Uterus (tissue), 4 donors: ENCODE measurements at places on chromosomes 13 and 19. TPM values are rescaled to one million over a fixed set of nuclear protein-coding genes. Genes with fewer than 3 reads are reported as not detected.

Gene GPR12
- total RNA-seq = not detected

Gene TMEM145
- total RNA-seq = not detected

Gene KMT5C
- 12.5 TPM for total RNA-seq

Gene TTC9B
- not detected for total RNA-seq

Gene CTU1
- total RNA-seq = not detected

DNA sequence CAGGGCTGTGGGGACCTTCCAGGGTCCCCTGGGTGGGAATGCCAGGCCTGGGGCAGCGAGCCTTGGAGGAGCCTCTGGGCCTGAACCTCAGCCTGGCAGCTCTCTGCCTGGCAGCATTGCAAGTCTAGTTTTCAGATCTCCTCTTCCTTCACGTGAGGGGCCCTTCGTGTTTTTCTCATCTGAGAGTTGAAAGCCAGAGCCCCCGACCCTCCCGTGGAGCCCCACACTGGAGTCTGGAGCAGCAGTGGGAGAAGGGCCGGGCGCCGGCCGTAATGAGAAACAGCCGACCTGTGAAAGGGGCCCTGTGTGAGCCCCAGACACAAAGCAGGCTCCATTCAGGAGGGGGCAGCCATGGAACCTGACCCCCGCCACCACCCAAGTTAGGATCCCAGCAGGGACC is 19.3 kb downstream of the TMED1 start:
- peak overlapping the region; percentile 84 for H3K27ac ChIP-seq
- H3K36me3 ChIP-seq = no peaks in the 10 kb centered on the region
- H3K4me1 ChIP-seq = no peaks in the 10 kb centered on the region

- no peaks in the 10 kb centered on the region for H3K27me3 ChIP-seq
- peaks cover 8% of the 10 kb centered on the region for H3K4me1 ChIP-seq
- H3K4me3 ChIP-seq = no peak overlapping the region
- peak overlapping the region; percentile 83 for H3K27ac ChIP-seq
Measured at GRCh38 chr19:56966225-56966696, 125.7 kb upstream of the PEG3 start.

DNA sequence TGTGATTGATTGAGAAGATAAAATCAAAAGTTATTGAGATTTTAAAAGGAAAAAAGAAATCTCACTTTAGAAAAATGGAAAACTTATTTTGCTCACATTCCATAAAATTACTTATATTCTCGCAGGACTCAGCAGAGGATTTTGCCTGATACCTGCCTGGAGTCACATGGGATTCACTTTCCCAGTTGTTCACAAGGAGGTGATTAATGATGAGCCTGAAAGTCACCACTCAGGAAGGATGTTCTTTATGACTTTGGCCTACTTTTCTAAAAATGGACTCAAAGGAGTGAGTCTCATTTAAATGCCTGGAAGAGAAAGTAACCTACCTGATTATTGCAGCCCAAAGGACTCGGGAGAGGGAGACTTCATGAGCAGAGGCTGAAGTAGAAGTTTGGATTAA is 34.5 kb upstream of the FAM216B start:
- DNase-seq = no peak
- H3K27me3 ChIP-seq = no peaks in the 10 kb centered on the region
- H3K27ac ChIP-seq = peak overlapping the region; percentile 60
- no peaks in the 10 kb centered on the region for H3K4me1 ChIP-seq
- no peaks in the 10 kb centered on the region for H3K36me3 ChIP-seq

GRCh38 chr13:99749271-99750019 is 222.1 kb downstream of the ZIC5 start:
- no peaks in the 10 kb centered on the region for H3K36me3 ChIP-seq
- H3K27ac ChIP-seq = no peak overlapping the region
- H3K27me3 ChIP-seq = no peaks in the 10 kb centered on the region
- DNase-seq = no peak
- H3K4me3 ChIP-seq = no peak overlapping the region

DNA sequence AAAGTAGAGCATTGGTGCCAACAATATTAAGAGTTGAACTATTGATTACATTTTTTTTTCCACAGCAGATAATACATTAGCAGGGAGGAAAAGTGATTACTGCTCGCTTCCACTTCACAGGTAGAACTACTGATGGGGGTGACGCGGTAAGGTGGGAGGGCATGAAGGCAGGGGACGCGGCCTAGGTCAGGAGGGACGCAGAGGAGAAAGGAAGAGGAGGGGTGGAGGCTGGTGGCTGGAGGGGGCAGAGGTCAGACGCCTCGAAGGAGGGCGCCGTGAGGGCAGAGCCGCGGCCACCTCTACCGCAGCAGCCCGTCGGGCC is 287 bp upstream of the B3GLCT start:
- no peaks in the 10 kb centered on the region for H3K36me3 ChIP-seq
- H3K4me3 ChIP-seq = peak overlapping the region; percentile 53
- peak overlapping the region; percentile 98 for H3K27ac ChIP-seq
- DNase-seq = no peak

GRCh38 chr13:96860882-96861281 is 133.4 kb downstream of the OXGR1 start:
- no peaks in the 10 kb centered on the region for H3K36me3 ChIP-seq
- H3K4me1 ChIP-seq = no peaks in the 10 kb centered on the region
- no peaks in the 10 kb centered on the region for H3K27me3 ChIP-seq
- DNase-seq = no peak

- no peaks in the 10 kb centered on the region for H3K36me3 ChIP-seq
- no peaks in the 10 kb centered on the region for H3K4me1 ChIP-seq
- peak overlapping the region; percentile 88 for H3K4me3 ChIP-seq
- peak; percentile 44 for DNase-seq
- no peaks in the 10 kb centered on the region for H3K27me3 ChIP-seq
- peak overlapping the region; percentile 80 for H3K27ac ChIP-seq
Measured at GRCh38 chr13:75480671-75481175, 1.2 kb downstream of the TBC1D4 start.

DNA sequence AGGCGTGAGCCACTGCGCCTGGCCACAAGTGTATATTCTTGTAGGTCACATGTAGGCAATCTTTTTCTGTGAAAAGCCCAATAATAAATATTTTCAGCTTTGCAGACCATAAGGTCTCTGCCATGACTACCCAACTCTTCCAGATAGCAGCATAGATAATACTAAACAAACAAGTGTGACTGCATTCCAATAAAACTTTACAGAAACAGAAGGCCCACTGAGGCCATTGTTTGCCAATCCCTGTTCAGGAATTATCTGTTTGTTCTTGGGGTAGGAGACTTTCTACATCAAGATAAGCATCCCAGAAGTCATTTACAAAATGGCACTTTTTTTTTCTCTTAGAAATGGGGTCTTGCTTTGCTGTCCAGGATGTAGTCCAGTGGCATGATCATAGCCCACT is 2.8 kb upstream of the ZNF329 start:
- H3K4me3 ChIP-seq = no peak overlapping the region
- H3K27me3 ChIP-seq = no peaks in the 10 kb centered on the region
- H3K36me3 ChIP-seq = no peaks in the 10 kb centered on the region
- DNase-seq = no peak
- H3K27ac ChIP-seq = no peak overlapping the region

DNA sequence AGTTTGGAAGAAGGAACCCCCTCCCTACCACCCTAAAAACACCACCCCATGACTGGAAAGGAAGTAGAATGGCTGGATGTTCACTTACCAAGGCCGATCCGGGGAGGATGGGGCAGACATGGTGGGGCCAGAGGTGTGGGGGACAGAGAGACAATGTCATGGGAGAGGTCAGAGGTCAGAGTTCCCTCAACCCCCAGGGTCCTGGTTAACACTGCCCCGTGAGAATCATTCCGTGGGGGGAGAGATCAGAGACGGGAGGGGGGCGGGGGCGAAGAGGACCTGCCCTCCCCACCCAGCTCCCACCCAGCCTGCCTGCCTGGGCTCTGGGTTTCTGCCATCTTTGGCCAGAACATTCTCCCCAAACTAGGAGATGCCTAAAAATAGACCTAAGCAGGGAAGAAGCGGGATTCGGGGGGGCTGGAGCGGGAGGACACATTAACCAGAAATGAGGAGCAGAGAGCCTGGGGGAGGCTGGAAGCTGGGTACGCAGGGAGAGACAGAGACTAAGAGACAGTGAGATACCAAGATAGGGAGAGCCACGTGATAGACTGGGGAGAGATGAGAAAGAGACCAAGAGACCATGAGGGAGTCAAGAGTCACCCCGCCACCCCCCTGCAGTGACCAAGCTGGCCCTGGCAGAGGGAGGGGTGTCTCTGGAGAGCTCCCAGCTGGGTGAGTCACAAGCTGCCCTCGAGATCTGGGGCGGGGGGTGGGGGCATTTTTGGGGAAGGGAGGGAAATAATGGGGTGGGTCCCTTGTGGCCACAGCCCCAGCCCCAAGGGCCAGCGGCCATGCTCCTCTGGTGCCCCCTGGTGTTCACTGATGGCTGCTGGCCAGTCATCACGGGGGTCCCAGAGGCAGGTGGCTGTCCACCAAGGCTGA is 6.1 kb upstream of the KANK2 start:
- H3K4me3 ChIP-seq = no peak overlapping the region
- DNase-seq = peak; percentile 98
- no peaks in the 10 kb centered on the region for H3K36me3 ChIP-seq
- peak overlapping the region; percentile 98 for H3K27ac ChIP-seq
- H3K27me3 ChIP-seq = no peaks in the 10 kb centered on the region
- H3K4me1 ChIP-seq = peaks cover 5% of the 10 kb centered on the region

- no peaks in the 10 kb centered on the region for H3K4me1 ChIP-seq
- no peak overlapping the region for H3K27ac ChIP-seq
- no peaks in the 10 kb centered on the region for H3K27me3 ChIP-seq
- no peak for DNase-seq
Measured at GRCh38 chr19:8475005-8475404, 27.4 kb downstream of the PRAM1 start.

GRCh38 chr19:45130888-45131615 is 29.7 kb downstream of the NKPD1 start:
- H3K4me1 ChIP-seq = no peaks in the 10 kb centered on the region
- no peaks in the 10 kb centered on the region for H3K36me3 ChIP-seq
- no peak for DNase-seq
- H3K27ac ChIP-seq = no peak overlapping the region
- H3K4me3 ChIP-seq = no peak overlapping the region
- no peaks in the 10 kb centered on the region for H3K27me3 ChIP-seq

- H3K27ac ChIP-seq = peak overlapping the region; percentile 77
- no peaks in the 10 kb centered on the region for H3K36me3 ChIP-seq
- no peaks in the 10 kb centered on the region for H3K27me3 ChIP-seq
- H3K4me3 ChIP-seq = no peak overlapping the region
- no peaks in the 10 kb centered on the region for H3K4me1 ChIP-seq
Measured at GRCh38 chr19:18660051-18660910, 23.2 kb upstream of the CRTC1 start.

DNA sequence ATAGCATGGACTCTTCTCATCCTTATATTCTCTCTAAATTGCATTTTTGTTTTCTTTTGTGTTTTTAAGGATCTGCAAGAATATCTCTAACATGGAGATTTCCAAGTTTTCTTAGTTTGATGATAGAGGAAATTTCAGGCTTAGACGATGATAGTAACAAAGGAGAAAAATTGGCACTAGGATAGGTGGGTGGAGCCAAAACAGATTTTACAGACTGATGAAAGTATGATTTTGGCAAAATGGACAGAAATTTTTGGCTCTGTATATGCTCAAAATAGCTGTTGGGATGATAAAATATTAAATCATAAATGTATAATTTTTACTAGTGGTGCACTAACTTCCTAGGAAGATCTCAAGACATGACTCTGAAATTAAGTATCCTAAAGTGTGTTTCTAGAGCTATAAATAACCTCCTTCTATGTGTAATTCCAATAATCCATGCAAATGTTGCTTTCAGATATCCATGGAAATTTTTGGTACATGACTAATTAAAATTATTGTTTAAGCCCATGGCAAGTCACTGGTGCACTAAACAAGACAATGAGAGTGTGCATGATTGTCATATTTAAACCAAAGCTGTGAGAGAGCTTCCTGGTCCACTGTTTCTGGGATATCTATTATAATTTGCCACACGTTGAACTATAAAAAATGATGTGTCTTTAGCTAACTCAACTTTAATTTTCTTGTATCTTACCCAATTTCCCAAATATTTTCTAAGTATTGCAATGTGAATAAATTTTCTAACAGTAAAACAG is 55.8 kb upstream of the NBEA start:
- no peak overlapping the region for H3K27ac ChIP-seq
- no peaks in the 10 kb centered on the region for H3K27me3 ChIP-seq

GRCh38 chr19:41351339-41352245 is 2.1 kb downstream of the TGFB1 start:
- H3K27me3 ChIP-seq = no peaks in the 10 kb centered on the region
- peak overlapping the region; percentile 90 for H3K27ac ChIP-seq
- peak overlapping the region; percentile 65 for H3K4me3 ChIP-seq

GRCh38 chr19:48501494-48502349 is 9.9 kb downstream of the LMTK3 start:
- H3K4me3 ChIP-seq = no peak overlapping the region
- no peaks in the 10 kb centered on the region for H3K4me1 ChIP-seq
- H3K36me3 ChIP-seq = no peaks in the 10 kb centered on the region
- H3K27ac ChIP-seq = no peak overlapping the region
- no peak for DNase-seq

DNA sequence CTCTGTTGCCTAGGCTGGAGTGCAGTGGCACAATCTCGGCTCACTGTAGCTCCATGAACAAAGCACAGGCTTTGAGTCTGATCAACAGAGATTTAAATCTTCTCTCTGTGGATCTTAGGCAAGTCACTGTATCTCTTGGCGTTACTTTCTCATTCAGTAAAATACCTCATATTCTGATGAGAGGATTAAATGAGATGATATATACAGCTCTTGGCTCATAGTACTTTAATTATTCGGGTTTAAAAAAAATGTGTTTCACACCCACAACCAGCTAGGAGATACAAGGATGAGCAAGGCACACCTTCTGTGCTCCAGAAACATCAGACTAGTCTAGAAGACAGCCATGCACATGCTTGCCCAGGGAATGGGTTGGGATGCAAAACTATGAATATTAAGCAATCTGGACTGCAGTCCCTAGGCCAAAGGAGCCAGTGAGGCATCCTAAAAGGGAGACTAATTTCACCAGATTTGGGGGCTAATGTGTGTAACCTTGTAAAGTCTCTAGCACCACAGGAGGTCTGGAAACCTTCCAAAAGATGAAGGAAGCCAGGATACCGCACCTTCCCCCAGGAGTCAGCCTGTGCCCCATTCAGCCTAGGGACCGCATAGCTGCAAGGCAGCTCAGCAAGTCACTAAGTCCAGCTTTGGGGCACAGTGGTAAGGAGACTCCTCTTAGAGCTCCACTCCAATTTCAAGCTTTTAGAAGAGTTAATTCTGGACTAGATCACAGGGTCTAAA is 2.5 kb downstream of the VPS36 start:
- no peaks in the 10 kb centered on the region for H3K36me3 ChIP-seq
- H3K27ac ChIP-seq = no peak overlapping the region
- H3K4me3 ChIP-seq = no peak overlapping the region
- no peaks in the 10 kb centered on the region for H3K4me1 ChIP-seq
- H3K27me3 ChIP-seq = no peaks in the 10 kb centered on the region
